Activated CD4-positive, alpha-beta memory T cell treated with anti-CD3 and anti-CD28 coated beads for 36 hours (primary cell): ENCODE measurements at places on chromosomes 3 and 15. TPM values are rescaled to one million over a fixed set of nuclear protein-coding genes. Genes with fewer than 3 reads are reported as not detected.

Gene CYP1A1
- total RNA-seq, result 0.64 TPM

GRCh38 chr3:160478338-160478737 lies 28.8 kb upstream of the TRIM59 start:
- no peak overlapping the region for H3K4me3 ChIP-seq
- H3K27me3 ChIP-seq, result peaks cover 9% of the 10 kb centered on the region
- no peak overlapping the region for H3K27ac ChIP-seq
- DNase-seq, result no peak

GRCh38 chr3:59831394-59831793 lies 781.6 kb upstream of the CFAP20DC start:
- no peaks in the 10 kb centered on the region for H3K4me1 ChIP-seq
- H3K36me3 ChIP-seq, result no peaks in the 10 kb centered on the region
- H3K4me3 ChIP-seq, result no peak overlapping the region
- H3K27me3 ChIP-seq, result no peaks in the 10 kb centered on the region
- DNase-seq, result no peak

- peaks cover 29% of the 10 kb centered on the region for H3K36me3 ChIP-seq
- no peak for DNase-seq
- no peak overlapping the region for H3K27ac ChIP-seq
- peaks cover 9% of the 10 kb centered on the region for H3K4me1 ChIP-seq
- no peak overlapping the region for H3K4me3 ChIP-seq
These were observed 45.1 kb downstream of the SEC22A start for GRCh38 chr3:123246866-123247265.

DNA sequence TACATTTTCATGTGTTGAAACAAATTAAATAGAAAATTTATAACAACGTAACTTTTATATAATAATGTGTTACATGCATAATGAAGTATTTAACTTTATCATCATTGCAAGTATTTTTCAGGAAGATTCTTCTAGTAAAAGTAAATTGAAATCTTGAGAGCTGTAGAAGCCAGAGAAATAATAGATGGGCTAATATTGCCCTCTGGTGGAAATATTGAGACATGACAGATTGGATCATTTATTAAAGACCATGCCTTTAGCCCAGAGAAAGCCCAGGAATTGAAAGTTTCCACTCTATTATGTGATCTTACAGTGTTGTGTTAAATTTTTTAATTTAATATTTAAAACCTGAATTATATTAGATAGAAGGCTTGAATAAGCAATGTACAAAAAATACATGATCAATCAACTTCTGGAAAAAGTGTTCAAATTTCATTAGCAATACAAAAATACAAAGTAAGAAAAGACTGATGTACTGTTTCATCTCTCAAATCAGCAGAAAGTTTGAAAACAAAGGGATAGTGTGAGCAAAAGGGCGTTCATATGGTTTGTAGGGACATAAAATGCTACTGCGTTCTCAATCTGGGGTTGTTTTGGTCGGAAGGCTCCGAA lies 52.7 kb upstream of the SPTSSB start:
- peaks cover 12% of the 10 kb centered on the region for H3K4me1 ChIP-seq
- H3K27ac ChIP-seq, result no peak overlapping the region
- no peak overlapping the region for H3K4me3 ChIP-seq
- no peaks in the 10 kb centered on the region for H3K36me3 ChIP-seq
- no peak for DNase-seq
